Natural killer cell treated with Interleukin-12 subunit alpha and Interleukin-12 subunit beta and Interleukin-15 and Interleukin-18, amount 100 ng/mL, for 72 hours (primary cell): ENCODE measurements at places on chromosomes 12 and 14.

- no peak for DNase-seq
These were observed 5.3 kb downstream of the DYRK4 start for GRCh38 chr12:4567073-4567881.

DNA sequence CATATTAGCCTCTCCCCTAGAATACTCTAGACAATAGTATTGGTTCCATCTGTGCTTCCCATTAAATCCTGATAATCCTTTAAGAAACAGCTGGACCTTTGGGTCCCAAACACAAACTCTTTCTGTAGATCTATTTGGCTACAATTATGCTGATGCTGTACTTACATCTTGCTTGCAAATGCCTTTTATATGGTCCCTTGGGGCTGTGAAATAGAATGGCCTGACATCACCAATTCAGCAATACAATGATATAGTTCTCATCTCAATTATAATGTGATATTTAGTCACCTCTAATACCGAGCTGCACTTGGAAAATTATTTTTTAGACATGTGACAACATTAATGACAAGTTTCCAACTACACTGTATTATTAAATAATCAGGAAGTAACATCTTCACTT is 261.5 kb downstream of the SOX5 start:
- DNase-seq = no peak

GRCh38 chr12:111444925-111445725 is 39.4 kb downstream of the SH2B3 start:
- peak; percentile 92 for DNase-seq

DNA sequence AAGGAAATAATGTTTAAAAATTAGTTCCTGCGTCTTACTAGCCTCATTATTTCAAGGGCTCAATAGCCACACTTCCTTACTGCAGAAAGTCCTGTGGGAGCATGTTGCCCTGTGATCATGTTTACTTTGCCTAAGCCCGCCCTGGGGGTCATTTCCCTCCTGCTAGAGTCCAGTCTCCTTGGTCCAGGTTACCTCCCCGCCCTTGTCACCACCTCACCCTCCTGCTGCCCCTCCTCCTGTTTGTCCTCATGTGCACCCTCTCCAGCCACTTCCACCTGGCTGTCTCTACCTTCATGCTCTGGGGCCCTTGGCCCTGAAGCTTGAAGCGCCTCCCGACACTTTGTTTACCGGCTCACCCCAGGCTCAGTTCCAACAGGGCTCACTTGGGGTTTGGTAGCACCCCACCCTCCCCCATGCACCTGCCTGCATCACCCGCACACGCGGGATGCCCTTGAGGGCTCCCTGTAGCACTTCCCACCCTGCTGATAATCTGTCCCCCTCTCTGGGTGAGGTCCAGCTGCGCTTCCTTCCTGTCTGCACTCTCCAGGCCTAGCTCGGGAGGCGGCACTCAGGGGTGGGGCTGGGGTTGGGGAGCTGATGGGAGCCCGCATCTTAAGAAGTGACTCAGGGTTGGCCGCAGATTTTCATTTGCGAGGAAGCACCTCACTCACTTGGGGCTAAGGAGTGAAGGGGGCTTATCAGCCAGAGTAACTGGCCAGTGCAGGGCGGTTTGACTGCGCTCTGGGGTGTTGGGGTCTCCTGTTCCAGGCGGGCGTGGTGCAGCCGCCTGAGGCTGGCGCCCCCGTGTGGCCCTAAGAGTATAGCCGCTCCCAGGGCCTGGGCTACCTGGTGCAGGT is 40.1 kb downstream of the SMIM41 start:
- DNase-seq = no peak

GRCh38 chr14:53570411-53571387 is 385.9 kb downstream of the BMP4 start:
- DNase-seq = no peak

- DNase-seq = no peak
These were observed 57.2 kb downstream of the SETD3 start for GRCh38 chr14:99423434-99423833.

DNA sequence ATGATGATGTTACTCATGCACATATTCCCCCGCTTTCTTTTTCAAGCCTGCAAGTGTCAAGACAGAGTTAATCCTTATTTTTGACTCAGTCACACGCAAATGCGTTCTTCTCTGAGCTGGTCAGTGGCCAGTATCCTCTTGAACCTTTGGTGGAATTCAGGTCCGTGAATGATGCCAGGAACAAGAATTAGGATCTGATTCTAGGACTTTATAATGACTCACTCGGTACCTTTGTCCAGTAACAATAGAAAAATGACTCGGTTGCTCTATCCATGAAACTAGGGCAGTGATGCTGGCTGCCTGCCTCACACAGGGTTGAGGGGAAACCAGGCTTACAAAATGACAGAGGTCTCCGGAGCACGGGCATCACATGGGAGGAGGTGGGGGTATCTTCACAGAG is 185.8 kb upstream of the NUDT4 start:
- DNase-seq = no peak

DNA sequence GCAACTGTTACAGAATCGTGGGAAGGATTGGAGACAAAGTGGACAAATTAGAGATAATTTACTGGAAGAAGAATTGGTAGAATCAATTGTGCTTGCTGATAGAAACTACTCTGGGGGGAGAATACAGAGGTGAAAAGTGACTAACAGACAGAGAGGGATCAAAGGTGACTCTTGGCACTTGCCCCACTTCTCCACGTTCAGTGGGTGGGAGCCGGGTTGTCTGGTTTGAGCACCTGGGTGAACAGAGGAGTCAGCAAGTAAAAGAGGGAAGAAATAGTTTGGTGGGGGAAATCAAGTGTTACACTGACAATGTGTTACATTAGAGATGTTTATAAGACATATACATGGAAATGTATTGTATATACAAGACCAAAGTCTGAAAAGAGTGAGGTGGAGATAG is 69.1 kb downstream of the PPP2R5E start:
- DNase-seq = no peak

DNA sequence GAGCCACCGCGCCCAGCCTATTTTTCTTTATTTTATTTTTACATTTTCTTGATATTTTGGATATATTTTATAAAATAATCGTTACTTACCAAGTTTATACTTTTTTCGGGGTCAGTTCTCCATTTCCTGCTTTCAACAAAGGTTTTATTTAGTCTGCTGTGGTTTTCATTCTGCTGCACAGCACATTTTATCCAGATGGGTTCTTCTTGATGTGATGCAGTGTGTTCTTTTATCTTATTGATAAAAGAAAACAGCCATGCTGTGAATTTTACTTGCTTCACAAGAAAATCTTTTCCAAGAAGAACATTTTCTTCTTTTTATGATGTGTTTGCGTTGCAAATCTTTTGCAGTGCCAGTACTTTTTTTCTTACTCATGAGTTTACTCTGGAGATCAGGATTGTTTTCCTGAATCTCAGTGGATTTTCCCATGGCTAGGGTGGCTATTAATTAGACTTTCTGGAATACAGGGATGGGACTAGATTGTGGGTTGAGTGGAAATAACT is 192.5 kb downstream of the ADGRD1 start:
- DNase-seq = no peak

DNA sequence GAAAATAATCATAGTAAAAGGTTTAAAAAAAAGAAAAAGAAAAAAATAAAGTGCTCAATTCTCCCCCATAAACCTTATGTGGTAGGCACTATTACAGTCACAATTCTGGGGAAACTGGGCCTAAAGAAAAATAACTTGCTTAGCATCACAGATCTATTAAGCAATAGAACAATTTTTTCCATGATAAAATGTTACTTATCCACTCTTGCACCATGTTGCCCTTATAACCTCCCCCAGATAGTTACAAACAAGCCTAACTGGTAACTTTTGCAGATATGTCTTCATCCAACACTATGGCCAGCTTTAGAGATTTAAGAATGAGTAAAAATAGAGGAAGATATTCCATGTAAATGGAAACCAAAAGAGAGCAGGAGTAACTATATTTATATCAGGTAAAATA is 164.8 kb downstream of the DUSP6 start:
- DNase-seq = no peak

- no peak for DNase-seq
These were observed 32.9 kb downstream of the RPS6KA5 start for GRCh38 chr14:91027561-91027960.

- DNase-seq = no peak
These were observed 330.0 kb downstream of the DIO2 start for GRCh38 chr14:79881299-79881698.

GRCh38 chr12:111201036-111201435 is 167.9 kb downstream of the PHETA1 start:
- no peak for DNase-seq
